ENCODE measurements at places on chromosomes 5 and 9.

GRCh38 chr5:1177826-1178528 is 23.4 kb upstream of the SLC6A19 start:
- peak; percentile 6 for DNase-seq

- DNase-seq = no peak
Observed at GRCh38 chr9:79408200-79408599, 163.6 kb upstream of the TLE4 start.

DNA sequence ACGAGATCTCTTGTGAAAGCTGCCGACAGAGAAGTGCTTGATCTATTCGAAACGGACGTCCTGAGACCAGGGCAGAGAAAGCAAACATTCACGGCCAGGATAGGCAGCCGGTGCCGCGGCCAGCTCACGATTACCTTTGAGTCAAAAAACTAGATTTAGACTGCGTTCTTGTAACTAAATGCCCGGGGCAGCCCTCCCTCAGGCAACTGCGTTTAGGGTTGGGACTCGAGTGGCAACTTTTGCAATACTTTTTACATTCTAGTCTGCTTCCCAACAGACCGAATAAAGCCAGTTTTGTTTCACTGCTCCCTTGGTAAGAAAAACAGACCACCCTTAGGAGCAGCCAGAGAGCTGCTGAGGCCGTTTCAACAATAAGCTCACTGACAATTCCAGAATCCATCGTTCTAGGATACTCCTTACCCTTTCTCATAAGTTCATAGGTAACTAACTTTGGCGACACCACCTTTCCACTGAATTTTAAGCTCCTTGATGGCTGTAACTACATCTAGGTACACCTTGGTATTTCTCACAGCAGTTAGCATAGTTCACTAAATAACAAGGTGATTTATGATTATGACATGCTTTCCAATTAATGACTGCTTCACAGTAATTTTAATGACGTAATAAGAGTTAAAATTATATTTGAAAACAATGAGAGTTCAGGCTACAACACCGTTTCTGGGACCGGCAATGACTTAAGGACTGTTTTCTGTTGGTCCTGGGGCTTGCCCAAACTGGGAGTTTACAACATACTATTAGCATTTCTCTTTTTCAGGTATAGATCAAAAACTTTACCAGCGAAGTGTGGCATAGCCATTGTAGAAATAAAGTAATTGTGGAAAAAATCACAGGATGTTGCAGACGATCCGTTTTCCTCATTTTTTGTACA is 899 bp upstream of the RAPGEF6 start:
- no peak for DNase-seq

GRCh38 chr9:76534026-76534425 is 75.0 kb downstream of the GCNT1 start:
- DNase-seq = no peak

- DNase-seq = peak; percentile 20
Observed at GRCh38 chr5:69032009-69032408, 61.8 kb upstream of the SLC30A5 start.

- DNase-seq = no peak
Observed at GRCh38 chr5:56703952-56704351, 111.4 kb upstream of the MAP3K1 start.

DNA sequence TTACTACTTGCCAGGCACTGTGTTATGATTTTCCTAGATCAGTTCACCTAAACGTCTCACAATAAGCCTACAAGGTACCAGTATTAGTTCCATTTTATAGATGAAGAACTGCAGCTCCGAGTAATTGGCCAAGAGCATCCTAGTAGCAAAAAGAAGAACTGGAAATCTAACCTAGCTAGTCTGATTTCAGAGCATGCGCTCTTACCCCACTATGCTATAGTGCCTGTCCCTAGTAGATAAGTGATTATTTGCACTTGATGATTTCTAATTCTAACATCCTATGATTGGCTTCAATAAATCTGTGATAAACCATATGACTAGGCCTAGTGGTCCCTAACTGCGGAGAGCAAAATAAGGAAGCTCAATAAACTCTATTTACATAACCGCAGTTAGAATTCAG is 7.1 kb upstream of the PLAC8L1 start:
- DNase-seq = no peak

GRCh38 chr9:124890179-124890578 is 28.2 kb downstream of the ARPC5L start:
- DNase-seq = no peak

DNA sequence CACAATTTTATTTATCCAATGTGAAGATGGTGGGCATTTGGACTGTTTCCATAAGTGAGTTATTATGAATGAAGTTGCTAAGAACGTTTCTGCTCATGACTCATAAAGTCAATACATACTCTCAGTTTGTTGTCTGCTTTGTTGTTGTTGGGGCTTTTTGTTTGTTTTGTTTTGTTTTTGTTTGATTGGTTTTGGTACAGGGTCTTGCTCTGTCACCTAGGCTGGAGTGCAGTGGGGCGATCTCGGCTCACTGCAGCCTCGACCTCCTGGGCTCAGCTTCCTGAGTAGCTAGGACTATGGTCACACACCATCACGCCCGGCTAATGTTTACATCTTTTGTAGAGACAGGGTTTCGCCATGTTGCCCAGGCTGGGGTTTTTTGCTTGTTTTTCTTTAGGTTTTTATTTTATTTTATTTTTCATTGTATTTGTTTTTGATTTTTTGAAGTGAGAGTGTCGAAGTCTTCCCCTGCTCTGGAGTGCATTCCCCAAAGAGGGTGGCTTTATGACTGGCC is 18.0 kb downstream of the TRIM7 start:
- no peak for DNase-seq

GRCh38 chr5:56816546-56817081 is 1.3 kb downstream of the MAP3K1 start:
- DNase-seq = peak; percentile 61

GRCh38 chr9:95211028-95211427 is 106.5 kb downstream of the FANCC start:
- no peak for DNase-seq

- DNase-seq = peak; percentile 27
Observed at GRCh38 chr5:88870285-88870684, 12.7 kb downstream of the MEF2C start.

- no peak for DNase-seq
Observed at GRCh38 chr5:39534690-39535089, 109.9 kb upstream of the DAB2 start.

DNA sequence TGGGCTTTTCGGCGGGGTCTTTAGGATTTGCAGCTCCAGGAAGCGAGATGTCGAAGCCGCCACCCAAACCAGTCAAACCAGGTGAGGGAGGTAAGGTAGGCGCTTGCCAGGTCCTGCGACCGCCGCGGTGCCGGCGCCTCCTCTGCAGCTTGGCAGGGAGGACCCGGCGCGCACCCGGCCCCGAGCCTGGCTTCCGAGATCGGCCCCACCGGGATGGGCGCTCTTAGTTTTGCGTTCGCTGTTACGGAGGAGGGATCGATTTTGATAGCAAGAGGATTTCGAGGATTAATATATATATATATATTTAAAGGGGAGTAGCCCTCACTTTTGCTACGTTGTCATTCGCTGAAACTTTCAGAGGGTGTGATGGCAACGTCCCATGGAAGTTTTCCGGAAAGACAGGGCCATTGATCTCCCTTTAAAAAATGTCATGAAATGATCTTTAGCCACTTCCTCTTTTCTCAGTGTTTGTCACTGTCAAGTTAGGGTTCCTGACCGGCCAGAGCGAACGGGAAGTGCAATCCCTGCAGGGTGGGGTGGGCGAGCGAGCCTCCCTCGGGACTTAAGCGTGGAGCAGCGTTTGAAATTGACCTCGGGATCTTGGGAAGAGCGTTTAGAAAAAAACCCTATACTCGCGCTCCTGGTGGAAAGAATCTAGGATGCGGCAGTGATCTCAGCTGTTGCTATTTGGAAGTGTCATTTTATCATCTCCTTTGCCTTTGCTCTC is 495 bp downstream of the OSTF1 start:
- peak; percentile 41 for DNase-seq

DNA sequence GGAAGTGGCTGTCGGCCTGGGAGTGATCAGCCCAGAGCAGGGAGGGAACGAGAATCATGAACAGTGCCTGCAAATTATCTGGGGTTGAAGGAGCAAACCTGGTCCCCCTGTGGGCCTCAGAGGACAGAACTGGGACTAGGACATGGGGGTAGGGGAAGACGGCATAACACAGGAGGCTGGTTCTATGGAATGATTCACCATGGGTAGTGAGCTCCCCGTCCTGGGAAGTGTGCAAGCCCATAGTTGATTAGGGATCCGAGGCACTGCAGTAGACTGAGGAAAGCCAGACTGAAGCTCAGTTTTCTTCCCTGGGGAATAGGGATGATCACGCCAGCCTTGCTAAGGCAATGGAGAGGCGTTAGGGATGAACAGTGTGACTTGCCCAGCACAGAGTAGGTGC is 5.6 kb downstream of the ADGRD2 start:
- DNase-seq = peak; percentile 1

GRCh38 chr9:74503219-74503618 is 6.1 kb downstream of the RORB start:
- no peak for DNase-seq

- DNase-seq = no peak
Observed at GRCh38 chr5:62778316-62779009, 199.8 kb downstream of the LRRC70 start.

DNA sequence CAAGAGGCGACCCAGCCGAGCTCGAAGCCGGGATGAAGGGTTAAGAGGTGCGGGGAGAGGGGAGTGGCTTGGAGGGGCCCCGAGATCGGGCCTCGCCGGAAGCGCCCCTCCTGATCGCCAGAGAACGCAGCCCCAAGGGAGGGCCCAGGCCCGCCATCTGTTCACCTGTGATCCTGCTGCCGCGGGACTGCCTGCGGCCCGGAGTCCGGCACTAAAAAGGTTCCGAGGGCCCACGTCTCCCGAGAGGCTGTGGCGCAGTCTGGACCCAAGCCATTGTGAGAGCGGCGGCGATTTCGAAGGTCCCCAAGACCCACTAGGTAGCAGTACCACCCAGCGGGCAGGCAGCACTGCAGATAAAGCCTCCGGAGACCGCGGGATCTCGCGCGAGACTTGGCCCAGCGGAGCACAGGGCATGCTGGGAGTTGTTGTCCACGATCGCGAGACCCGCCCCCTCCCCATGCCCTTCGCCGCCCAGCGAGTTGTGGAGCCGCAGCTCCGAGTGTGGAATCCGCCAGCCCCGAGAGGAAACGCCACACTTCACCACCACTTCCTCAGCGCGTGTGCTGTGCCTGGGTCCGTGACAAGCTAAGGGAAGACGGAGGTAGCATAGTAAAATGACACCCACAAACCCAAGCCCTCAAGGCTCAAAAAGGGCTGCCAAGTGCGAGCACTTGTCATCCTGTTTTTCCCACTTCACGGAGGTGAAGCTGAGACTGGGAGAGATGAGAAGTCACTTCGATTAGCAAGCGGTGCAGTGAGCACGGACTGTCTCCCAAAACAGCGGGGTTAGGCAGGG is at the start of gene KIAA1191:
KIAA1191 (minus strand) TSS at position 328 of the 796 bp plus-strand sequence. CDS start 2,256 bp downstream, outside the sequence.
- peak; percentile 96 for DNase-seq

GRCh38 chr9:123129423-123129822 is 96.0 kb downstream of the GPR21 start:
- DNase-seq = no peak

DNA sequence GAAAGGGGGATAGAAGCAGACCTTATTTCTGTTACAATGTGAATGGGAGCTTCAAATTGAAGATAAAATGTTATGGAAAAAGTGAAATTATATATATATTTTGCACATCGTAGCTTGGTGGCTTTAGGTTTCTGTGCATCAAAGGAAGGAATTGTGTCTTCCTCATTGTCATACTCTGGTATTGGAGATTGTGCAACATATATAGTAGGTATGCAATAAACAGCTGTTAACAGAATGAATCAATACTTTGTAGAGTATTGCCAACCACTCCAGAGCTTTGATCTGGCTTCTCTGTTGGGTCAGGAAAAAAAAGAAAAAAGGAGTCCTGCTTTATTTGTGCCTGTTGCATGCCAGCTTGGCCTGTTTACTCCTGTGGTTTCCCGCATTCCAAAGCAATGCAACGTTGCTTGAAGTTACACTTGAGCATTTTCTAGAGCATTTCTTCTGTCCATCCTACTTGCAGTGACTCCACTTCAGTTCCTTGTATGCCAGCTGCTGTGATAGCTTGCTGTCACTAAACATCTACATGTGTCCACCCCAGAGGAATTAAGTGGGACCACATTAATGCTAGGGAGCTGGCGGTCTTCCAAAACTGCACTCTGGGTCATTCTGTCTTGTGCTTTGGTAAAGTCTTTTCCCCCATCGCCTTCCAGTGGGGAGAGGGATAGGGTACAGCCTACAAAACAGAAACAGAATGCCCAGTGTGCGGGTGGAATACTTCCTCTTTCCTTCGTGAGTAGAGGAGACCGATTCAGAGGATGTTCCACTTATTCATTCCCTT is 62.0 kb upstream of the MEF2C start:
- no peak for DNase-seq

- DNase-seq = no peak
Observed at GRCh38 chr9:90000925-90001324, 396.1 kb downstream of the GADD45G start.
